ENCODE measurements at places on chromosomes 11 and 22. TPM values are rescaled to one million over a fixed set of nuclear protein-coding genes. Genes with fewer than 3 reads are reported as not detected.

DNA sequence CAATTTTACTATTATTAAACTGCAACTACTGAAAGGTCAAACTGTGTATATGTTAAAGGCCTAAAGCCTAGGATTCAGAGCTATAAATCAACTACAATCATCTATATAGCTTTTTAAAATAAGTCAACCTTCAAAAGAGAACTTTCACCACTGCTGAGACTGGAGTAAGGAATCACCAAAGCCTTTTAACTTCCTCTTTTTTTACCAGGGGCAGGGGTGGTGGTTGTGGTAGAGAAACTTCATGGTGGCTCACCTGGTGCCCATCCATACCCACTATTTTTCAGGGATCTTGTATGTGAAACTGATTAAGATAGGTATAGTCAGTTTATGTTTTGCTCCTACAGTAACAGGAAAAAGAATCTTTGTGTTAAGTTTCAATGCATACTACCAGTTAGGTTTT is 31.5 kb downstream of the TSG101 start:
- no peaks in the 10 kb centered on the region for H3K4me1 ChIP-seq
- no peaks in the 10 kb centered on the region for H3K27me3 ChIP-seq
- peaks cover 19% of the 10 kb centered on the region for H3K36me3 ChIP-seq

DNA sequence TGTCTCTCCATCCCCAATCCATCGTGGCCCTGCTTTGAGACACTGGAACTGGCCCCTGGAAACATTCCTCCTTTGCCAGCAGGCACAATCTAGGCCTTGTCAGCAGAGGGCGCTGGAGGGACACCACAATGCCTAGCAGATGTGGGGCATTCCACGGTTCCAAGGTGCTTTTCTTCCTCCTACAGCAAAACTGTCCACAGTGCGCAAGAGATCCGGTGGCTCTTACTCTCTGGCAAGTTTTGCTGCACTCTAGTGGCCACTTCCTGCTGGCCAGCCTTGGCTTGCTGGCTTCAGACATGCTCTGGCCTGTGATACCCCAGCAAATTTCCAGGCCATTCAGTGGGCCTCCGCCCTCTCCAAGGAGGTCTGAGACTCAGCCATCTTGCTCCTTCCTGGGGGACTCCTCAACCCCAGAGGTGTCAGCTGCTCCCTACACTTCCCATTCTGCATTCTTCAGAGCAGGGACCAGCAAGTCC is 17.1 kb upstream of the RBM4B start:
- no peaks in the 10 kb centered on the region for H3K27me3 ChIP-seq
- peak; percentile 76 for DNase-seq
- no peaks in the 10 kb centered on the region for H3K36me3 ChIP-seq
- H3K4me1 ChIP-seq, result no peaks in the 10 kb centered on the region

The SH3BP1 gene
- 93.1 TPM for total RNA-seq

The TRIM51 gene
- total RNA-seq, result not detected

The CALCA gene
- total RNA-seq, result not detected

The PRG3 gene
- not detected for total RNA-seq

All from CD8-positive, alpha-beta memory T cell (primary cell).